Stimulated activated CD4-positive, alpha-beta T cell treated with anti-CD3 and anti-CD28 coated beads, Interleukin-1b, Interleukin-23, amount 100 ng/mL, for 1 hour (primary cell): ENCODE measurements at places on chromosomes 16 and 17.
A peak's percentile ranks its signal among the peaks of the same experiment; 100 is the strongest.

DNA sequence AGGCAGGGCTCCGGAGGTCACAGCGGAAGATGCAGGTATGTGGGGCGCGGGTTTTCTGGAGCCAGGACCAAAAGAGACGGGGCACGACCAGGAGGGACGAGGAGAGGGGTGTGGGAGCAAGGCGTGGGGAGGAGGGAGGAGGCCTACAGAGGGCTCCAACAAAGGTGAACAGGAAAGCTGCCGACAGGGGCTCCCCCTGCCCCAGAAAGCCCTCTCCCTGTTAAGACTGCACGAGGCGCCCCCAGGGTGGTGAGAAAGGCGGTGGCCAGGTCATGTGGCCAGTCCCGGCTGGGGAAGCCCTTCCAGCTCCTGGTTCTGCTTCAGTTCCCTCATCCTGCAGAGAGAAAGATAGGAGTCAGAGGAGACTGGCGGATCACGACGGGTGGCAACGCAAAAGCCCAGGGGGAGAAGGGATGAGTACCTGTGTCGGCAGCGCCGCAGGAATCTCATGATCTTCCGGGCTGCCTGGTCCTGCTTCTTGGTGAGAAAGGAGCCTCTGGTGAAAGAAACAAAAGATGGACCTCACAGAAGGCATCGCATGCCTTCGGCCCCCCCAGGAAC is 949 bp upstream of the SPAG7 start:
- no peak for DNase-seq

DNA sequence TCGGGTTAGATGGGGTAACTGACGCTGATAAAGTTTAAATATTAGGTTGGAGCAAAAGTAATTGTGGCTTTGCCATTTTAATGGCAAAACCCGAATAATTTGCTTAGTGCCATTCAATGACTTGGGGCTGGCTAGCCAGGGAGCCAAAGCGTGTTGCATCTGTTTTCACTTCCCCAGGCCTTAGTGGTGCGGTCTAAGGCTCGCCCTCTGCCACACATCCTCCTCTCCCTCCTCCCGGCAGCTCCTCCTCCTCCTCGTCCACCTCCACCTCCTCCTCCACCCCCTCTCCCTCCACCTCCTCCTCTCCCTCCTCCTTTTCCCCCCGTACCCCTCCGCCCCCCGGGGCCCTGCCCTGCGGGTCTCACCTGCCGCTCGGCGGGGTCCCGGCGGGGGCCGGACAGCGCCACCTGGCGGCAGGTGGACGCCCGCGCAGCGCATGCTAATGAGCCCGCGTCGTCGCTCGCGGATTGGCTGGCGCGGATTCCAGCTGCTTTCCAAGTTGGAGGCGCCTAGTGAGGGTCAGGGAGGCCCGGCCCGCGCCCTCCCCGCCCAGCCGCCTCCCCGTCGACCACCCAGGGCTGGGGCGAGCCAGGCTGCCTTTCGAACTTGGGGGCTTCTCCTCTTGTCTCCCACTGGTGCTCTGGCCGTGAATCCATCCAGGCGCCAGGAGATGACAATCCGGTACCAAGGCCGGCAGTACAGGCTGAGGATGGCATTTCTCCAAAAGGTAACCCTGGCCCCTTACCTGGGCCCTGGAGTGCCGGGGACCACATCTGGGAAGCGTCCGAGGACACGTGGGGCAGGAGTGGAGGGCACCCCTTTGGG is 36.6 kb upstream of the RGS9 start:
- peak; percentile 61 for DNase-seq

GRCh38 chr17:51445946-51446345 is 185.6 kb downstream of the UTP18 start:
- no peak for DNase-seq

DNA sequence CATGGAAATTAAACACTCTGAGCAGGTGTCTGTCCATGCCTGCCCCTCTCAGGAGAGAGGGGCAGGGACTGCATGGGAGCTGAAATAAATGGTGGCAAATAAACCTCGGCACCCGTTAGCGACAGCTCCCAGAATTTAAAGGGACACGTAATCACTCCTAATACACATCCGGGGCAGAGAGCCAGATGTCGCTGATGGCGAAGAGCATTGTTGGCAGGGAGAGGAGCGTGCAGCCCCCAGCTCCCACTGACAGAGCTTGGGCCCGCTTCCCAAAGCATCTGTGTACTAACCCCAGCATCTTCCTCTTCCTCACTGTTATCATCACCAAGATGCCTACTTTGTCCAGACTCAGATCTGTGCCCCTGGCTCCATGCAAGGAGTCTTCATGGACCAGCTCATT is 85.8 kb downstream of the IRX5 start:
- DNase-seq: no peak

- DNase-seq: no peak
These were observed 2.5 kb upstream of the CDH3 start for GRCh38 chr16:68642436-68643101.

DNA sequence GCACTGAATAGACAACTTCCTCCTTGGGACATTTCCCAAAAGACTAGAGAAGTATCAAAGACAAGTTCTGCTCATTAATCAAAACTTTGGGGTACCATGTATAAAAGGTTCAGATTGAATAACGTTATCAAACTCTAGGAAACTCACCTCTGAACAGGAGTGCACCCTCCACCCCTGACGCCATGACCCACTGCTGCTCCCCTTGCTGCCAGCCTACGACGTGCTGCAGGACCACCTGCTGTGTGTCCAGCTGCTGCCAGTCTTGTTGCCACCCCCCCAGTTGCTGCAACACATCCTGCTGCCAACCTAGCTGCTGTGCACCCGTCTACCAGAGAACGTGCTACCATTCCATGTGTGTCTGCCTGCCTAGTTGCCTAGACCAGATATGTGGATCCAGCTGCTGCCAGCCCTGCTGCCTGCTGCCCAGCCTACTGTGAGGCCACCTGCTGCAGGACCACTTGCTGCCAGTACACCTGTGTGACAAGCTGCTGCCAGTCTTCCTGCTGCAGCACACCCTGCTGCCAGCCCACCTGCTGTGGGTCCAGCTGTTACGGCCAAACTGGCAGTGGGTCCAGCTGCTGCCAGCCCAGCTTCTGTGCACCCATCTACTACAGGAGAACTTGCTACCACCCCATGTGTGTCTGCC is 13.8 kb upstream of the KRTAP9-2 start:
- no peak for DNase-seq

GRCh38 chr17:269616-270514 is 82.7 kb downstream of the RPH3AL start:
- no peak for DNase-seq

DNA sequence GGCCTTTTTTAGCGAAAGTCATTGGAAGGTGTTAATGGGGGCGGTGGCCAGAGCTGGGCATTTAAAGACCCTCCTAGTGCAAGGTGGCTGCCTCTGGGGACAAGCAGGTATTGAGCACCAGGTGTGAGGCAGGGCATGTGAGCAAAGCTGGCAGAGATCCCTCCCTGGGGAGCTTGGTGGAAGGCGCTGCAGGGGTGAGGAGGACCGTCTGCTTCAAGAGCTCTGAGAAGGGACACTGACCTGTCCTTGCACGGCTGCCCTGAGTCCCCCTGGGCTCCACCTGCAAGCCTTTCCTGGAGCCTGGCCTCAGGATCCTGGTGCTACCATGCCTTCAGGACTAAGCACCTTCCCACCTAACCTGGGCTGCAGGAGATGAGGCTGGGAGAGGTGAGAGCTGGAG is 127.0 kb upstream of the CIBAR2 start:
- no peak for DNase-seq

DNA sequence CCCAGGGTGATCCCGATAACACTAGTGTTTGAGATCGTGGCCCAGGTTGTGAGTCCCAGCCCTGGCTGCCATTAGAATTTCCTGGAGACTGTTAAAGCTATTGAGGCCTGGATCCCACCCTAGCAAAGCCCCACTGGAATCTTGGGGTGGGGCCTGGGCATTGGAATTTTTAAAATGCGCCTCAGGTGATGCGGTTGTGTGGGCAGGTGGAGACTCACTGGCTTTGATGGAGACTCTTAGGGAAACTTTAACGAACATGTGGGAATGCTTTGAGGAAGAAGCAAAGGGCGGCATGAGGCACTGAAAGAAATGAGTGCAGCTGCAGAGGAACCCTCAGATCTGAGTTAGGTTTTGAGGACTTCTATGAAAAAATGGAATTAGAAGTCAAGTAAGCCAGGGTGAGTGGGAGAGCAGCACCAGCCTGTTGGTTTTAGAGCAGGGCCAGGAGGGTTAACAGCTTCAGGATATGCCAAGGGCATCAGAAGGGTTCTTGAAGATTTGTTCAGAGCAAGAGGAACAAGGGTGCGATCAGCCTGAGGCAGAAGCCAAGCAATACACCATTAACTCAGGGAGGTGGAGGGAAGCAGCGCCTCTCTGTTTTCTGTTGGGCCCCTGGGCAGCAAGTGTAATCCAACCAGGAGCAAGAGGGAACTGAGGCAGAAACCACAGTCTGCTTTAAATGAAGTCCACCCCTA is 42.5 kb downstream of the KSR1 start:
- no peak for DNase-seq

DNA sequence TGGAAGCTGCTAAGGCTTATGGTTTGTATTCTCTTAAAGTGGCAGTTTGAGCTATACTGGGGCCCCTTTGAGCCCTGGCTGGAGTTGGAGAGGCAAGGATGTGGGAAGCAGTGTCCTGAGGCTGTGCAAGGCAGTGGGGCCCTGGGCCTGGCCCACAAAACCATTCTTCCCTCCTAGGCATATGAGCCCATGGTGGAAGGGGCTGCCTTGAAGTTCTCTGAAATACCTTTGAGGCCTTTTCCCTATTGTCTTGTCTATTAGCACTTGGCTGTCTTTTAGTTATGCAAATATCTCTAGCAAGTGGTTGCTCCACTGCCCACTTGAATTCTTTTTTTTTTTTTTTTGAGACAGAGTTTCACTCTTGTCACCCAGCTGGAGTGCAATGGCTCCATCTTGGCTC is 119.2 kb downstream of the PCTP start:
- DNase-seq: no peak

- no peak for DNase-seq
These were observed 7.5 kb upstream of the ARMC5 start for GRCh38 chr16:31451681-31452351.

DNA sequence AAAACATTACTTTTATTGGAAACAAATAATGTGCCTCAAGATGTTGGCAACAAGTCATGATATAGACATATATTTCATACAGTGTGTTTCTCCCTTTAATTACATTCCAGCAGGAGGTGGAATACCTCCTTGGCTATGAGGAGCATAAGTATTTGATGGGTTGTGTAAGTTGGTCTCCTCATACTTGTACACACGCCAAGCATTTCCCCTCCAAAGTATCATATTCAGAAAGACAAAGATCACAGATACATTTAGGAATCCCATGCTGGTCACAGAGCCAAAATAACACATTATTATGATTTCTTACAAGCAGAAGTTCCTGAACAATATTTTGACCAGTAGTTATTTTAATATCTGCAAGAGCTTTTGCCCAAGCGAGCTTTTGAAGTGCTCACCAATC is 57.8 kb downstream of the WSB1 start:
- no peak for DNase-seq

- DNase-seq: no peak
These were observed 11.7 kb upstream of the SLC47A2 start for GRCh38 chr17:19728084-19728495.

DNA sequence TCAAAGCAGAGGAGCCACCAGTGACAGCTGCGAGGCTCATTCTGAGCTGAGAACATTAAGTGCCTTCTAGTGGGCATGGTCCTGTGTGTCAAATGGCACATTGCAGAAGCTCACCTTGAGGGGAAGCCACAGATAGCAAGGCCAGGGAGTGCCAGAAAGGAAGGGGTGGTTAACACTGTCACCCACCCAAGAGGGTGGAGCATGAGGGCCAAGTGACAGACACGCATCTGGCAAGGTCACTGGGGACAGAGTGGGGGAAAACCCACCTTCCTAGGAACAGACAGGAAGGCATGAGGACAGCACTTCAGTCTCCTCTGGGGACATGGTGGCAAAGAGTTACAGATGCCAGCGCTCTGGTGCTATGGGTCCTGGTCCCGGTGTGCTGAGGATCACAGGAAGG is 22.1 kb downstream of the NUBP1 start:
- DNase-seq: no peak

GRCh38 chr17:10899281-10899680 is 61.4 kb upstream of the PIRT start:
- DNase-seq: no peak
